ENCODE measurements at places on chromosomes 13 and 19.

GRCh38 chr19:18425515-18426415 is 6.6 kb downstream of the SSBP4 start:
- H3K4me1 ChIP-seq, result no peaks in the 10 kb centered on the region
- H3K27ac ChIP-seq, result peak overlapping the region; percentile 37
- DNase-seq, result peak; percentile 92
- H3K36me3 ChIP-seq, result no peaks in the 10 kb centered on the region
- H3K27me3 ChIP-seq, result no peaks in the 10 kb centered on the region

GRCh38 chr19:47511128-47511517 is 3.7 kb downstream of the NAPA start:
- no peaks in the 10 kb centered on the region for H3K4me1 ChIP-seq
- H3K27ac ChIP-seq, result peak overlapping the region; percentile 49
- no peak overlapping the region for H3K4me3 ChIP-seq
- no peaks in the 10 kb centered on the region for H3K36me3 ChIP-seq

GRCh38 chr13:65125236-65125635 is 2104.9 kb downstream of the PCDH9 start:
- no peak overlapping the region for H3K27ac ChIP-seq
- no peaks in the 10 kb centered on the region for H3K36me3 ChIP-seq
- no peaks in the 10 kb centered on the region for H3K27me3 ChIP-seq

- H3K27ac ChIP-seq, result no peak overlapping the region
- no peak overlapping the region for H3K4me3 ChIP-seq
- H3K36me3 ChIP-seq, result no peaks in the 10 kb centered on the region
- H3K27me3 ChIP-seq, result no peaks in the 10 kb centered on the region
- peaks cover 2% of the 10 kb centered on the region for H3K4me1 ChIP-seq
Observed at GRCh38 chr19:39438270-39438934, 2.7 kb upstream of the RPS16 start.

- peaks cover 4% of the 10 kb centered on the region for H3K36me3 ChIP-seq
- H3K27me3 ChIP-seq, result no peaks in the 10 kb centered on the region
- H3K4me1 ChIP-seq, result no peaks in the 10 kb centered on the region
- no peak for DNase-seq
- no peak overlapping the region for H3K4me3 ChIP-seq
Observed at GRCh38 chr13:95624020-95624419, 20.5 kb downstream of the DZIP1 start.

DNA sequence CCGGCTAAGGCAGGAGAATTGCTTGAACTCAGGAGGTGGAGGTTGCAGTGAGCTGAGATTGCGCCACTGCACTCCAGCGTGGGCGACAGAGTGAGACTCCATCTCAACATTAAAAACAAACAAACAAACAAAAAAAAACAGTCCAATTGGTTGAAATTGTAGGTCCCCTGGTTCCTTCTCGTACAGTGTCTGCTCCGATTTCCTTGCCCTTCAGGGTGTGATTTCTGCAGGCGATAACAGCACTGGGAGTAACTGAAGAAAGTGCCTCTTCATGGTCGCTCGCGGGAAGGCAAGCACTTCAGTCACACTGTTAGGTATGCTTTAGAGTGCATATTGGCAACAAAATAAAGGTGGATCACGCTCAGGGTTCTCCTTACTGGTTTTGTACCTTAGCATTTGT is 39.7 kb downstream of the TPT1 start:
- H3K4me1 ChIP-seq, result no peaks in the 10 kb centered on the region
- no peak overlapping the region for H3K27ac ChIP-seq
- H3K36me3 ChIP-seq, result no peaks in the 10 kb centered on the region

DNA sequence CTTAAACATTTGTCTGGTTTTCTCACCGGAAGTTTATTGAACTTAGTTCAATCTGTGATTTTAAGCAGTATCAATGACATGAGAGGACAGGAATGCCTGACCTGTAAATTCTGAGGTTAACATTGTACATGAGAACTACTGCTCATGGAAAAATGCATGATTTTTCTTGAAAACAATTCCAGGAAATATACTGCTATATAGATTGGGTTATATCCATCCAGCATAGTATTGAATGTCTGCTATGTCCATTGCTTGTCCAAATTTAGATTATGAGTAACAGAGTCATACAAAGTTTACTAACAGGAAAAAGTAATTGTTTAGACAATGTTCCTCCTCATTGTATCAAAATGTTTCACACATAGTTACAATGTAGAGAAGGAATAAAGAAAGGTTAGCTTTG is 606.8 kb downstream of the DACH1 start:
- no peaks in the 10 kb centered on the region for H3K27me3 ChIP-seq
- H3K36me3 ChIP-seq, result no peaks in the 10 kb centered on the region
- DNase-seq, result no peak
- no peaks in the 10 kb centered on the region for H3K4me1 ChIP-seq
- no peak overlapping the region for H3K27ac ChIP-seq
- H3K4me3 ChIP-seq, result no peak overlapping the region

DNA sequence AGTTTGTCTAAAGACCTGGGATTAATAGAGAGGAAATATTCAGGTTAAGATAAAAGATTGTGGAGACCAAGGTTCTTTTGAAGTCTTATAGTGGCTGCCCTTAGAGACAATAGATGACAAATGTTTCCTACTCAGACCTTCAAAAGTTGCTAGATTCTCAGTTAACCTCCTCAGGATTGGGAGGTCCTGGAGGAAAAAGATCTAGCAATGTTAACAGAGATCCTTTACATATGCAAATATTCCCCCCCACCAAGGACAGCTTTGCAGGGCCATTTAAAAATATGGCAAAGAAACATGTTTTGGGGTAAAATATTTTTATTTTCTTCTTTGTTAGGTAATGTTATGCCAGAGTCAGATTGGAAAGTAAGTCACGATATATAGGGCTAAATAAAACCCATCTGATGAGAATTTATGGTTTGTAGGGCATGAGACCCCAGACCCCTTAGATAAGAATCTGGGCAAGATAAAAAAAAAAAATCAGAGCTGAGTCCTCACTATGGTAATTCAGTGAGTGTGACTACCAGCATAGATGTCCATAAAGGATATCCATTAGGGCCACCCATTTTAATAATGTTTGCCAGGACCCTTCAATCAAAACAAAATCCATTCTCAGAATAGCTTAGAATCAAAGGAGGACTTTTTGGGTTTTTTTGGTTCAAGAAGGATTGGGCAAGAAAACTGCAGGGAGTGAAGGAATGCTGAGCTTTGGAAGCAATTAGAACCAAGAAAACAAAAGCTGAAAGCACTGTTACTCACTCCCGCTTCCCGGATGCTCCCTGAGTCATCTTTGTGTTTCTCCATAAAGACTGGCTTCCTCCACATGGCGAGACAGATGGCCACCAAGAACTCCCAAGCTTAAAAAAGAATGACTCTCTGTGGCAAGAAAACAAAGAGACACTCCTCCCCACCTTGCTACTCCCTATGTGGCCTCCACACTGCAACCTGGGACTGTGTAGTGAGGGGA is 28.2 kb downstream of the VSTM1 start:
- H3K27me3 ChIP-seq, result no peaks in the 10 kb centered on the region
- no peaks in the 10 kb centered on the region for H3K4me1 ChIP-seq
- DNase-seq, result no peak

DNA sequence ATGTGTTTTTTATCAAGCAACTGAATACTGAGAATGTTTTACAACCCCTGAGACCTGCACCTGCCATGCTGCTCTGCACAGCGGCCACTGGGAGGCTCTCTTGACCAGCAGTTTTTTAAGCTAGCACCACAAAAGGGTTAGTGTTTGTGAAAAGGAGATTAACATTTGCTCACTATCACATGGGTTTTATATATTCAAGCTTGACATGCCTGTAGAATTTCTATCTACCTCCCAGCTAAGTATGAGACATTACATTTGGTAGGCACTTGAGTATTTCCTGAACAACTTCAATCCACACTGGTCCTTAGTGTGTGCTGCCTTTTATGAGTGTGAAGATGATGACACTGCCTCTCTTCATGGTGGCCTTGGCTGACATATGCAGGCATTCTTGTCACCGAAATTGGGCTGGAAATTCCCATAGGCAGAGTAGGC is 1238.9 kb downstream of the UQCRFS1 start:
- no peak for DNase-seq
- no peak overlapping the region for H3K4me3 ChIP-seq
- no peak overlapping the region for H3K27ac ChIP-seq
- H3K4me1 ChIP-seq, result no peaks in the 10 kb centered on the region
- H3K27me3 ChIP-seq, result no peaks in the 10 kb centered on the region
- H3K36me3 ChIP-seq, result no peaks in the 10 kb centered on the region

DNA sequence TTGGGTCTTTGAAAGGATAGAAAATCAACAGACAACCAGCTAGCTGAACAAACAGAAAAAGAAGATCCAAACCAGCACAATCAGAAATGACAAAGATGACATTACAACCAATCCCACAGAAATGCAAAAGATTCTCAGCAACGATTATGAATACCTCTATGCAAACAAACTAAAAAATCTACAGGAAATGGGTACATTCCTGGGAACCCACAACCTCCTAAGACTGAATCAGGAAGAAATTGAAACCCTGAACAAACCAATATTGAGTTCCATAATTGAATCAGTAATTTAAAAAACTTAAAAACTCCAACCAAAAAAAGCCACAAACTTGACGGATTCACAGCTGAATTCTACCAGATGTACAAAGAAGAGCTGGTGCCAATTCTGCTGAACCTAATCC is 20.9 kb upstream of the C1QTNF9B start:
- no peak overlapping the region for H3K4me3 ChIP-seq
- H3K36me3 ChIP-seq, result no peaks in the 10 kb centered on the region
- no peaks in the 10 kb centered on the region for H3K4me1 ChIP-seq
- no peak for DNase-seq

DNA sequence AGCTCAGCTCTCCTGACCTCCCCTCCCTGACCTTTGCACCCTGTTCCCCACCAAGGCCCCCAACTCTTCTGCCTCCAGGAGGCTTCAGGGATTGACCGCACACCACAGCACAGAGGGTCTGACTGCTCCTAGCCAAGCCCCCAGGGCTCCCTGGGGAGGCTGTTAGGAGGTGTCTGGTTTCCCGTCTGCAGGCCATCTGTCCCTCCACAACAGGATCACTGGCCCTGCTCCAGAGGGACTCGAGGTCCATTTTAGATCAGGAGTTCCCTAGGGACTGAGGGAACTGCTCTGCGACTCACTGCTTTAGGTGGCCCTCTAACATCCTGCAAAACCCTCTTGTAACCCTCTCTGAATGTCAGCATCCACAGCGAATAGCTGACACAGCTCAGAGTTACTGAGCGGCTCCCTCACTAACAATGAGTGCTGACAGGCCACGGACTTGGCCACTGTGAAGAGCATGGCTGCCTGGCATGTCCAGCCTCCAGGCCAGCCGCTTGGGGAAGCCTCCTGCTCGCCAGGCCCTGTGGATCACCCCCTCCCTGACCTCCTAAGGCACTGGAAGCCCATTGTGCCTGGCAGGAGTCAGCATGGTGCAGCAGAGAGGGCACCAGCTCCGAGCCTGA is 17.7 kb downstream of the GRIK5 start:
- no peak for DNase-seq
- H3K27me3 ChIP-seq, result no peaks in the 10 kb centered on the region
- no peak overlapping the region for H3K27ac ChIP-seq
- no peaks in the 10 kb centered on the region for H3K36me3 ChIP-seq
- no peak overlapping the region for H3K4me3 ChIP-seq

GRCh38 chr13:28564030-28564429 is 69.1 kb upstream of the FLT1 start:
- no peak overlapping the region for H3K4me3 ChIP-seq
- no peaks in the 10 kb centered on the region for H3K27me3 ChIP-seq
- no peak for DNase-seq
- H3K36me3 ChIP-seq, result no peaks in the 10 kb centered on the region

GRCh38 chr13:37741536-37741935 is 128.0 kb downstream of the TRPC4 start:
- H3K4me1 ChIP-seq, result no peaks in the 10 kb centered on the region
- H3K4me3 ChIP-seq, result no peak overlapping the region
- DNase-seq, result no peak
- no peak overlapping the region for H3K27ac ChIP-seq
- no peaks in the 10 kb centered on the region for H3K36me3 ChIP-seq

DNA sequence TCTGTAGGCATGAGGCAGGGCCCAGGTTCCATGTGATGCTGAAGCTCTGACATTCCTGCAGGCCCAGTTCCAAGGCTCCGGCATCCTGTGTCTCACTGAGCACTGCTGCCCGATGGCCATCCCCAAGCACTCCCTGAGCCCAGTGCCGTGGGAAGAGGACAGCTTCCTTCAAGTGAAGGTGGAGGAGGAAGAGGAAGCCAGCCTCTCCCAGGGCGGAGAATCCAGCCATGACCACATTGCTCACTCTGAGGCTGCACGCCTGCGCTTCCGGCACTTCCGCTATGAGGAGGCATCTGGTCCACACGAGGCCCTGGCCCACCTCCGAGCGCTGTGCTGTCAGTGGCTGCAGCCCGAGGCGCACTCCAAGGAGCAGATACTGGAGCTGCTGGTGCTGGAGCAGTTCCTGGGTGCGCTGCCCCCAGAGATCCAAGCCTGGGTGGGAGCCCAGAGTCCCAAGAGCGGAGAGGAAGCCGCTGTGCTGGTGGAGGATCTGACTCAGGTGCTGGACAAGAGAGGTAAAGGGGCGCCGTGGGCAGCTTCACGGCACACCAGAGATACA is 8.0 kb downstream of the ZSCAN22 start:
- no peaks in the 10 kb centered on the region for H3K4me1 ChIP-seq
- peaks cover 12% of the 10 kb centered on the region for H3K36me3 ChIP-seq
- H3K27me3 ChIP-seq, result no peaks in the 10 kb centered on the region
- peak; percentile 59 for DNase-seq

DNA sequence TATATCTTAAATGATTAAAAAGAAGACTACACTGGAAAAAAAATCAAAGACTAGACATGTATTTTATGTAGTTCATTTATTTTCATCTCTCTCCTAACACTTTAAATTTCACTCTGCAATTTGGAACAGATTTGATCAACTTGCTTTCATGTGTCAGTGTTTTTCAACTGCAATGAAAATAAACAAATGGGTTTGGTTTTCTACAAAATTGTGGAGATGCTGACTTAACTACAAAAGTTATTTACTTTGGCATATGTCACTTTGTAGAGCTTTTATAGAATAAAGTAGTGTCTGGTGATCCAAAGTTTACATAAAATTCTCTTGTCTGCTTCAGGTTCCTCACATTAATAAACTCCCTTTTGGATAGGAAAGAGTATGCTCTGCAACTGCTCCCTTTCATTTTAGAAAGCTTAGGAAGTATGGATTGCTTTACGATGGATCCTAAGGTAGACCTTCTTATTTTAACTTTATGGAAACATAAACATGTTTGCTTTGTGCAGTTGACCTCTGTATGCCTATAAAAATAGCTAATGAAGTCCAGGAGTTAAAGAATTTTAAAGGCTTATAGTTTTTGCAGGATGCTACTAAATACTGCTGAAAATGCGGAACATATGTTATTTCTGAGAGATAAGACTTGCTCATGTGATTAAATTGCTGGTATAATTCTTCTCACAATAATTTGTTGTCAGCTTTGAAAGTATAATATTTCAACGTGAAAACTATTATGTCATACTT is 815.9 kb downstream of the PCDH9 start:
- H3K4me3 ChIP-seq, result no peak overlapping the region
- H3K4me1 ChIP-seq, result no peaks in the 10 kb centered on the region
- no peaks in the 10 kb centered on the region for H3K36me3 ChIP-seq
- no peaks in the 10 kb centered on the region for H3K27me3 ChIP-seq
- no peak overlapping the region for H3K27ac ChIP-seq
- DNase-seq, result no peak
